ENCODE measurements at places on chromosomes 13 and 19.

GRCh38 chr19:35592226-35592625 is 6.3 kb downstream of the PMIS2 start:
- peak; percentile 39 for DNase-seq

DNA sequence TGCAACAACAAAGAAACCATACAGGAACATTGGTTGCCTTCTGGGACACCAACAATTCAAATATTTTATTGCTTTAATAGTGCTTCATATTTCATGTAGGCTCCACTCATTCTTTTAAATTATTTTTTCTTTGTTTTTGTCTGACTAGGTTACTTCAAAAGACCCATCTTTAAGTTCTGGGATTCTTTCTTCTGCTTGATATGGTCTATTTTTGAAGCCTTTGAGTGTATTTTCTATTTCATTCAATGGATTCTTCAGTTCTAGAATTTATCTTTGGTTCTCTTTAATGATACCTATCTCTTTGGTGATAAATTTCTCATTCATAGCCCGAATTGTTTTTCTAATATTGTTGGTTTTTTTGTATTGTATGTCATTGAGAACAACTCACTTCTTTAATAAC is 38.6 kb downstream of the IGFL3 start:
- DNase-seq, result no peak

- DNase-seq, result peak; percentile 78
Measured at GRCh38 chr19:2478278-2478755, 2.4 kb downstream of the GADD45B start.

GRCh38 chr19:12333162-12334159 is at the start of gene ZNF563:
Gene ZNF563 (minus strand): TSS chr19:12333633. CDS start chr19:12333482, 151 bp downstream.
- DNase-seq, result peak; percentile 99

- DNase-seq, result peak; percentile 70
Measured at GRCh38 chr19:13441810-13442512, 64.3 kb downstream of the CACNA1A start.

DNA sequence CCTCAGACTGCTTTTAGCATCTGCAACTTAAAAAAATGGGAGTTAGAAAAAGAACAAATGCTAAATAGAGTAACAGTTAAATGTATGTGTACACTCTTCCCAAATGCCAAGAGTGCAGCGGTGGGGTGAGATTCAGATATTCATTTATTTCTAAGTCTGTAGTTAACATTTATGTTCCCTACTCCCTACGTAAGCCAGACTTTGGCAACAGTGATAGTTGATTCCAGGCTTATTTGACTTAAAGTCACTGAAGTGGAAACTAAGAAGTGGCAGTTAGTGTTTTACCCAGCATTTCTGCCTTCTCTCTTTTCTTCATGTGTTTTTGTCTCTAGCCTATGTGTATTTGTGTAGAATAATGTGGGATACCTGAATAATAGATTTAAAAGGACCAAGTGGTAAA is 4.5 kb downstream of the MIR17HG start:
- DNase-seq, result no peak

- peak; percentile 75 for DNase-seq
Measured at GRCh38 chr19:13234518-13234917, 84.3 kb downstream of the IER2 start.

GRCh38 chr19:2436926-2437325 is 9.5 kb upstream of the TIMM13 start:
- no peak for DNase-seq

- peak; percentile 58 for DNase-seq
Measured at GRCh38 chr13:111429064-111429558, 108.7 kb downstream of the TEX29 start.

DNA sequence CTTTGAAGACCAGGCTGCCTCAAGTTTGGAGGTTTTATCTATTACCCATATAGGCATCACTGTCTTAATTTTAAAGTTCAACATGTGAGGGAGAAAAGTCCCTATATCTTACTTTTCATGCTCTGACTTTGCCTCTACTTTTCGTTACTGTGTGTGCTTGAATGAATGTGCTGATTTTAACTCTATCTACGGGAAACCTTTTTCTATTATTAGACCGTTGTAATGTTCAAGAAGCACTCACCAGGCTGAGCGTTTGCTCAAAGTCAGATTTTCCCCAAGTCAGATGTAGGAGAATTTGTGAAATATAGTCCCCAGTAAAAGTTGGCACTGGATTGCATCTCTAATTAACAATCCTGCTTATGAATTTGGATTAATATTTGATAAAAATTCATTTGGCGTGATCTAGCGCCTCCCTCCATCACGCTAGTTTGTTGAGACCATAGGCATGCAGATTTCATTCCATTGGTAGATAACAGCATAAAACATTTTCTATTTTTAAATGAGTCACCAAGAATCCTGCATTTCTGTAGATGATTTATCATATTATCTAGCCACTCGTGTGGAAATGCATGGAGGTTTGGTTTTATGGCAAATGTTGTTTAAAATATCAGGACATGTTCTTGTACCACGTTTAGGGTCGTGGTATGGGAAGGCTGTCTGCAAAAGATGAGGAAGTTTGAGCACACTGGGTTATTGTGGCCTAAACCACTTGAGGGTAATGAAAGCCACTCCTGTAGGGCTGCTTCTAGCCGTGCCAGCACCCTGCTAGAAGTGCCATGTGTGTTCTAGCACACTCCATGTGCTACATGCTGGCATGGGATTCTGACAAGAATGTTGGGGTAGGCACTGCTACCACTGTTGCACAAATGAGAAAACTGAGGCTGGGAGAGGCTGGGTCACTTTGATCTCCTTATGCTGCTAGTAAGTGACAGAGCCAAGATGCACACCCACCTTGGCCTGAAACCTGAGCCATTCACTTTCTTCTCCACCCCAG is 179.4 kb downstream of the FGF9 start:
- DNase-seq, result no peak

DNA sequence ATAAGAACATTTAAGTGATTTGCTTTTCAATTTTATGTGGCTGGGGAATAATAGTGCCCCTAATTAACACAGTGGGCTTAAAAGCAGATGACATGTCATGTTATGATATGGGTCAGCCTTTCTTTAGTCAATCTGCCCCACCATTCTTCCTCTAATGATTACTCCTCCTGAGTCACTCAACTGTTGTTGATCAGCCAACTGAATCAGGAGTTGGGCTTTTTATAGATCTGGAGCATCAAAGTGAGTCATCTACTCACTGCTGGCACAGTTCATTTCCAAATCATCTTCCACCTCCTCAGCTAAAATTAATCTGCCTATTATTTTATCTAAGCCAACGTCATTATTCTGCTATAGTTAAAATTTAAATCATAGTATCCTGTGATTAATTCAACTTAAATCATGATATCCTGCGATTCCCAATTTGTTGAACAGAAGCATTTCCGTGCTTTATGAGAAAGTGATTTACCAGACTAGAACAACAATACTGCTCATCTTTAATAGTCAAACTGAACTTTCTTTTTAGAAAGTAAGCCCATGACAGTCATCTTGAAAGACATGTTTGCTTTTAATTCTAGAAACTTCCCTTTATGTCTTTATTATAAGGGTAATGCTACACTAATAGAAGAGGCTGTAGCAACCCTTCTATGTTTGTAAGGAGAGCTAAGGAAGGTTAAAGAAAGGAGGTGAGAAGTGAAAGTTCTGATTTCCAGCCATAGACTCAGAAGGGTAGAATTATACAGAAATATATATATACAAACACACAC is 551.4 kb downstream of the TBC1D4 start:
- DNase-seq, result no peak

DNA sequence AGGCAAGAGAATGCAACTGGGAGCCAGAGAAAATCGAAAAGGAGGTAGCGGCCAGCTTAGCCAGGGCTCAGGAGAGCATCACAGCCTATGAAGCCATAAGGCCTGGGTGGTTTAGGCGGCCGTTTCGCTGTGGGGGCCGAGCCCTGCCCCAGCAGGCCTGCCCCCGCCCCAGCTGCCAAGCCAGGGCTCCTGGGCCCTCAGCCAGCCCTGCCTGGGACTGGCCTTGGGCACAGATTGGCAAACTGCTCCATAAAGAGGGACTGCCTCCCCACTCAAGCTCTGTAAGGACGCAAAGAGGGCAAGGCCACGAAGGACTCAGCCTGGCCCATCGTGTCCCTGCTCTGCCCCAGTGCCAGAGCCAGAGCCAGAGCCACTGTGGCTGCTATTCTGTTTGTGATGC is 10.2 kb downstream of the ZNF653 start:
- DNase-seq, result no peak

DNA sequence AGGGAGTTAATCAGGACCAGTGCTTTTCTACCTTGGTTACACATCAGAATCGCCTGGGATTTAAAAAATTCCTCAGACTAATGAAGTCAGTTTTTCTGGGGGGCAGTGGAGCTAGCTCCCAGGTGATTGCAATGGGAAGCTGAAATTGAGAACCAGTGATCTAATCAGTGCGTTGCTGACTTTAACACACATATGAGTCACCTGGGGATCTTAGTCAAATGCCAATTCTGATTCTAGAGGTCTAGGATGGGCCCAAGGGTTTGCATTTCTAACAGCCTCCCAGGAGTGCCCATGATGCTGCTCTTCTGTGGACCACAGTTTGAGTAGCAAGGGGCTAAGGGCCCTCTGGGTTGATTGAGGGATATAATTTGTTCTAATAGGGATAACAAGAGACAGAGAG is 54.5 kb downstream of the KL start:
- no peak for DNase-seq

DNA sequence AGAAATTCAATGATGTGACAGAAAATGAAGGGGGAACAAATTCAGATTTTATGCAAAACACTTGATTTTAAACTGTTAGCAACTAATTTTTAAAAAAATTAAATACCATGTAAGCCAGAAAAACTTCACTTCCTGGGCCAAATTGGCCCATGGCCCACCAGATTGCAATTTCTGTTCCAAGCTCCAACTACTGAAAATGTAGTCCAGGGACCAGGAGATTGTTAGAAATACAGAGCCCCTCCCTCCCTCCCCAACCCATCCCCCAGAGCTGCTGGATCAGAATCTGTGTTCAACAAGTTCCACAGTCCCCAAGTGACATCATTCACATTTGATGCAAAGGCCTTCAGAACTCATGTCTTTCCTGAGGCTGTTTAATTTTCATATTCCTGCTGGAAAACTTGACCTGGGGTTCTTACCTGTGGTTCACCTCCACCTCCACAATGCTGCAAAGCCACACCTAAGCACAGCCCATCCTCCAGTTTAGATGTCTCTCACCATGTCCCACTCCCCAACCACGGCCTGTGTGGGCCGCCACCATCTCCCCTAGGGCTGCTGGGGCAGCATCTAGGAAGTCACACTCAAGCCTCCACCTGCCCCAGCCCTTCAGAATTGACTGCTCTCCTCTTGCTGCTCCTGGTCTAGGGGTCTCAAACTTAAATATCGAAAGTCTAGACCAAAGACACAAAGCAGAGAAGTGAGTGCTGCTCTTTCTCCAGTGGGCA is 482.0 kb downstream of the UQCRFS1 start:
- no peak for DNase-seq

- no peak for DNase-seq
Measured at GRCh38 chr13:113962975-113963374, 10.9 kb downstream of the C13orf46 start.

- no peak for DNase-seq
Measured at GRCh38 chr19:5139583-5140325, 170.8 kb downstream of the KDM4B start.

DNA sequence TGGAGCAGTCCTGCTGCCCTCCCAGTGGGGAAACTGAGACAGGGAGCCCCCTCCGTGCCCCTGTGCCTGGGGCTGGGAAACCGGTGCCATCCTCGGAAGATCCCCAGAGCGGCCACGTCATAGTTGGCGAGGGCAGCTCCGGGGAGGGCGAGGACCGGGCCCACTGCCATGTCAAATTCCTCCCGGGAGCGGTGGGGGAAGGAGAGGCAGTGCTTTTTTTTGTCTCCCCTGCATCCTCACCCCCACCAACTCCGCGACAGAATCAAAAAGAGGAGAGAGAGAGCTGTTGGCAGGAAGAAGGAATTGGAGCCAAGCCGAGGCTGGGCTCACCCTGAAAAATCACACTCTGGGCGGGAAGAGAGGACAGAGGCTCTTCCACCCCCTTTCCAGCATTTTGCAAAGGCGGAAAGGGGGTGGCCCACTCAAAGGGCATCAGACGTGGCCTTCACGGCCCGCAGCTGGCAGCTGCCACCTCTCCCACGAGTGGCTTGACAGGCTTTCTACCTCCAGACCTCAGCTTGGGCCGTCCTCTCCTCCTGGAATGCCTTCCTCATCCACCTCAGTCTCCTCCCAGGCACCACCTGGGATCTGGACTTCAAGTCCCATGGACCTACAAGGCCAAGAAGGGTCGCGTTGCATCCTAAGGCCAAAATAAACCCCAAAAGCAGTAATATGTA is 19.6 kb upstream of the NFIC start:
- no peak for DNase-seq

GRCh38 chr19:8069096-8069973 is 16.8 kb downstream of the CCL25 start:
- peak; percentile 31 for DNase-seq

DNA sequence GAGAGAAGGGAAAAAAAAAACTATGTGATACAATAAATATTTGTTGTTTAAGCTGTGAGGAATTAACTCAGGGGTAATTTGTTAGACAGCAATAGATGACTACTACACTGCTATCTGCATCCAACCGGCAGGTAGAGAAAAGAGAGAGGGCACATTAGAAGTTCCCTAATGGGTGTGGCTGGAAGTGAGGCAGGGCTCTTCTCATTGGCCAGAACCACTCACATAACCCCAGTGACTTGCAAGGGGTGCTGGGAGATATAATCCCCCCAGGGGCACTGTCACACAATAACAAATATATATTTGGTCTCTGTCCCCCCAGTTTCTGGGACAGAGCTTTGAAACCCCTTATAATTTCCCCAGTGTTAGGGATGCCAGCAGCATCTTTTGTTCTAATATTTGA is 24.3 kb downstream of the FGF21 start:
- no peak for DNase-seq

GRCh38 chr13:45064889-45065288 is 55.4 kb upstream of the GTF2F2 start:
- no peak for DNase-seq

DNA sequence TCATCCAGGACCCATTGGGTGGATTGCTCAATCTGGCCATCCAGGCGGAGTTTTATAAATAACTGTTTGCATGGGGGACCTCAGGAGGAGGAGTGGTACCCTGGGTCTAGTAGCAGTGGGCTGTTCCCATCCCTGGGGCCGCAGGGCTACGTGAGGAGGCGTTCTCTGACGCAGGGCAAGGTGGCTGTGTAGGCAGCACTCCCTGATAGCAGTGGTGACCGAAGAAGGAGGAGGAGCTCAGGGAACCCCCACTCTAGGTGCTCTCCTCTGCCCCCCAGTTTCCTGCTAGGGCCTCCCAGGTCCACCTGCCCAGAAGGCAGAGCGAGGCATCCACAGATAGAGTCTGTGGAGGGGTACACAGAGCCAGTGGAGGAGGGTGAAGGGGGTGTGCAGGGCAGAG is 64.1 kb downstream of the CCNE1 start:
- DNase-seq, result no peak

DNA sequence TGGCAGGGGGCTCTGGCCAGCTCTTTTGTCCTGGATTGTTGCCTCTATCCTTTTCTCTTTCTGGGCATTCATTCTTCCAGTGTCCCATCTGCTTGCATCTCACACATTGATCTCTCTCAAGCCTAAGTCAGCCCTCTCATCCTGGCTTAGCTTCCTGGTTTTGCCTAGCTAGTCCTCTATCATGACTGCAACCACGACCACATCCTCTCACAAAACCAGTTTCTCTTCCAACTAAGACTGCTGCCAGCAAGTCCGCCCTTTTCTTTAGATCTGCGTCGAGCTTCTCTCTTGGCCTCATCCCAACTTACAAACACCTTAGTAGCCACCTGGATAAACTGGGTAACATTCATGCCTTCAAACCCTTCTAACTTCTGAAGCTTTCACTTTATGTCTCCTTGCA is 212.2 kb upstream of the HTR2A start:
- DNase-seq, result peak; percentile 51

- peak; percentile 53 for DNase-seq
Measured at GRCh38 chr13:75869981-75870380, 233.9 kb downstream of the LMO7 start.

Data from activated CD8-positive, alpha-beta T cell treated with anti-CD3 and anti-CD28 coated beads, Interleukin-2, amount 10 ng/mL, durations not matched to agents 7 days and 5 days (primary cell).